ENCODE measurements at places on chromosomes 5 and 9.

DNA sequence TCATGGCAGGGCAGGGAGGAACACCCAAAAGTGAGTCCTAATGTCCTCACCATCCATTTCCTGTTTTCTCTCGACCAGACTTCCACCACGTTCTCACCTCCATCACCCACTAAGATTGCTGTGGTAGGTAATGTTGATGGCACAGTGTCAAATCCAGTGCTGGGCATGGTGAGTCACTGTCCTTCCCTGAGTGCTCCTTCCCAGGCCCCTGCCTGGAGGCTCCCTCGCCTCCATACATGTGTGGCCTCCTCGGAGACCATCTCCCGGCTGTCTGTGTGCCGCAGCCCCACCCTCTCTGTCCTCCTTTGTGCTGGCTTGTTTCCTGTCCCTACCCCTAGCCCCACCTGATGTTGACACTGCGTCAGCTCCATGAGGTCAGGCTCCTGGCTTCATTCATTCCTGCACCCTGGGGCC, 177.5 kb downstream of the SYK start:
- DNase-seq = no peak

- no peak for DNase-seq
Measured at GRCh38 chr9:109043578-109043977, 30.3 kb upstream of the CTNNAL1 start.

- no peak for DNase-seq
Measured at GRCh38 chr9:100662122-100662521, 84.2 kb downstream of the CAVIN4 start.

DNA sequence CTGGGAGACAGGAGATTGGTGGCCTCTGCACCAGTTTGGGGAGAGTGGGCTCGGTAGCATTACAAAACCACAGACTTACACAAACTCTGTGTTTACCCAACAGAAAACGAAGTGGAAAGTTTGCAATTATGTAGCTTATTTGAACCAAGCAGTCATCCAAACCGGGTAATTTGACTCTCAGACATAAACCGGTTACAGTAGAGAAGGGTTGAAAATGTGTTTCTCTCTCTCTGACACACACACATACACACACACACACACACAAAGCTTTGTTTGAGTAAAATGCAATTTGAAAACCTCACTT, 97.1 kb upstream of the ZNF608 start:
- DNase-seq = no peak

DNA sequence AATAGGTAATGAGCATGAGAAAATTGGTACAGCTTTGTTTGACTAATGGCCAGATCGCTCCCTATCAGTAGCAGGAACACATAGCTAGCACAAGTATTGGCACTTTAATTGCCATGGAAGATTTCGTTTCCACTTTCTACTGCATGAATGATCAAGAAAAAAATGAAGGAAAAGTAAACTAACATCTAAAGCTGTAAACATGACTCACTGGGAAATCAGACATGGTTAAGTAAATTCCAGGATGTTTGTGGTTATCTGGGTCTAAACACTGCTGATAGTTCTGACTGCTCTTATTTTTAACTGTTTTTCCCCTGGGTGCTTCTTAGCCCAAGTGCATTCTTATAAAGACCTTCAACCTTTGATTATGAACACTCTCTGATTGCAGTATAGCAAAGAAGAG, 388.9 kb downstream of the NR2F1-AS1 start:
- DNase-seq = no peak

GRCh38 chr5:169988947-169989346, 8.7 kb upstream of the INSYN2B start:
- no peak for DNase-seq

- no peak for DNase-seq
Measured at GRCh38 chr5:157677931-157678330, 6.6 kb downstream of the C5orf52 start.

GRCh38 chr5:175593794-175594193, 64.1 kb upstream of the HRH2 start:
- no peak for DNase-seq

GRCh38 chr9:68999393-69000105, 14.4 kb downstream of the PRKACG start:
- DNase-seq = no peak

DNA sequence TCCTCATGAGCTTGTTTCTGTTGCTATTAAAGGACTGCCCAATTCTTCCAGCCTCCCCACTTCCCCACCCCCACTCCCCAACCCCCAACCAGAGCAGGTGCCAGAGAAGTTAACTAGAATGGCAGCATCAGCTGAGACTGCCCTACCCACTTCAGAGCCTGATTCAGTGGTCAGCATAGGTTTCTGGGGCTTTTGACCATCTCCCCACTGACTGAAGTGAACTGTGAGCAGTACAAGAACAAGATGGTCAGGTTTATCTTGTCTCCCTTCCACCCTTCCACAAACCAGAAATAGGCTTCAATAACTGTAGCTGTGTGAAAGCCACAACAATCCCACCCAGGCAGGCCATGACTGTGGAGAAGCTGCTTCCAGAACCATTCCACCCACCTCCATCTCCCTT, 289.4 kb upstream of the SLC24A2 start:
- no peak for DNase-seq

- DNase-seq = no peak
Measured at GRCh38 chr5:17663182-17663581, 28.9 kb downstream of the TAF11L14 start.

DNA sequence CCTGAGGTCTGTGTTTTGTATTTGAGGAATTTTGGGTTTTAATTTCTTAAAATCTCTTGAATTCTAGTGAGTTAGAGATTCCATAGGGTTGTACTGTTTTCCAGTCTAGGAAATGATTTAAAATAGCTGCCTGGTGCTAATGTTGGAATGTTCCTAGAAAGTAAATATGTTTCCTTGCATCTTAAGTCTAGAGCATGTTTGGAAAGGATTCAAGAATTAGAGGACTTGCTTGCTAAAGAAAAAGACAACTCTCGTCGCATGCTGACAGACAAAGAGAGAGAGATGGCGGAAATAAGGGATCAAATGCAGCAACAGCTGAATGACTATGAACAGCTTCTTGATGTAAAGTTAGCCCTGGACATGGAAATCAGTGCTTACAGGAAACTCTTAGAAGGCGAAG, 41.8 kb downstream of the LMNB1 start:
- DNase-seq = no peak

DNA sequence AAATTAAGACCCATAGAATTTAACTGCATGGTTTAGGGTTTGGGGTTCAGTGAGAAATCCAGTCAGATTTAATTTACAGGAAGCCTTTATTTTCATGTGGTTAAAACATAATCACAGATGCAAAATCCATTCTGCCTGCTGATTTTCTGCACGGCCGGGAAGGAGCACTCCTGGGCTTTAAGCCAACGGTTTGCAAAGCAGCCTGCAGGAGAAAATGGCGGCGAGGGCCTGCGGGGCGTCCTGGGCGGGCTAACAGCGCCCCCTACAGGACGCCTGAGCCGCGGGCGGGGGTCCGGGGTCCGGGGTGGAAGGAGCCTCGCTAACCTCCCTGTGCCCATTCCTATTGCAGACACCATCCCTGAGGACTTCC, 47.6 kb downstream of the THBS4 start:
- peak; percentile 58 for DNase-seq

GRCh38 chr5:102971676-102972293, 148.2 kb downstream of the GIN1 start:
- peak; percentile 14 for DNase-seq

- no peak for DNase-seq
Measured at GRCh38 chr9:91711755-91712601, 238.1 kb downstream of the ROR2 start.

DNA sequence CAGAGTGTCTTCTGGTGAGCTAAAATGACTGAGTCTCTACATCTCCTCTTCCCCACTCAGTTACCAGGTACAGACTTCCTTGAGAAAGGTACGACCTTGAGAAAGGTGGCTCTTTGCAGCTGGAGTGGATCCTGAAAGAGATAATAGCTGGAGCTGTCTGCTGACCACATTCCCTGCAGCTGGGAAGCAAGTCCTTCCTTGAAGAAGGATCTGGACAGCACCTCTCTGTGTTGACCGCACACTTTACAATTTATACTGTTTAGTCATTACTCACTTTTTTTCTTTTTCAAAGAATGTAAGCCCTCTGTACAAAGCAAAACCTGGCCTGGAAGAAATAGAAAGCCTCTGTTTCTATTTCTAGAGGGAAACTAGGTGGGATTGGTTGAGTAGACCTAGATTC, 148.8 kb downstream of the MACIR start:
- no peak for DNase-seq

GRCh38 chr5:14729448-14730385, 65.2 kb downstream of the OTULIN start:
- no peak for DNase-seq

- DNase-seq = no peak
Measured at GRCh38 chr9:123757547-123757946, 172.4 kb downstream of the DENND1A start.
